Right lobe of liver (tissue), 6 donors: ENCODE measurements at places on chromosomes 5 and 9. TPM values are rescaled to one million over a fixed set of nuclear protein-coding genes. Genes with fewer than 3 reads are reported as not detected.

NTNG2 gene
- 1.6 TPM for total RNA-seq

DNA sequence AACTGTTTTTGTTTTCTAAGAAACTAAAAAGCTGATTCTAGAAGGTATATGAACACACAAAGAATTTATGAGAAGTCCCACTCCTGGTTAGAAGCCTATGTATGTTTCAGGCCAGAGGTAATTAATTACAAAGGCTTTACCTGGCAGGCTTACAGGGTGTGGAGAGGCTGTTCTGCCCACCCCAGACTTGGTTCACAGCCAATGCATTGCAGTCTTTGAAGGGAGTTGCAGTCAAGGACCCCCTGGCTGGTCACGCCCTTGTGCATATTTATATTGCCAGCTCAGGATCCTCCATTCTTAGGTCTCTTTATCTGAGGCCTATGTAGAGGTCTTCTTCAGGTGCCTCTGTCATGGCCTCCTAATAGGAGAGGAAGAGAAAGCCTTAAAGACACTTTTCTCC is 13.6 kb upstream of the PRSS3 start:
- H3K4me3 ChIP-seq = no peak overlapping the region
- no peak for DNase-seq
- H3K27me3 ChIP-seq = no peaks in the 10 kb centered on the region
- no peak overlapping the region for H3K27ac ChIP-seq
- no peaks in the 10 kb centered on the region for H3K36me3 ChIP-seq
- H3K4me1 ChIP-seq = no peaks in the 10 kb centered on the region

DNA sequence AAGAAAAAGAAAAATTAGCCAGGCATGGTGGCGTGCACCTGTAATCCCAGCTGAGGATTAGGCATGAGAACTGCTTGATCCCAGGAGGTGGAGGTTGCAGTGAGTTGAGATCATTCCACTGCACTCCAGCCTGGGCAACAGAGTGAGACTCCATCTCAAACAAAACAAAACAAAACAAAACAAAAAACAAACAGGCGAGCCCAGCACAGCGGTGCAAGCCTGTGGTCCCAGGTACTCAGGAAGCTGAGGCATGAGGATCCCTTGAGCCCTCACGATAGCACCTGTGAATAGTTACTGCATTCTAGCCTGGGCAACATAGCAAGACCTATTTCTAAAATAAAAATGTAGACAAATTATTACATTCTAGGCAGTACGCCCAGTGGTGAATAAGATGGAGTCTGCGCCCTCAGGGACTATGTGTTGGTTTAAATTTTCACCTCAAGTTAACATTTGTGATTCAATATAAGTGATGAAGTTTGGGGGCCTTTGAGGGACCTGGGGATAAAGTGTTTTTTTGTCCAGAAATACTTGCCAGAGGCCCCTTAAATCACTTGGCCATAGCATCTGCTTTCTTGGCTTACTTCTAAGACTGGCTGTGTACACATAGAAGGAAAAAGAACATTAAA is 3.4 kb upstream of the GAPVD1 start:
- H3K4me1 ChIP-seq = no peaks in the 10 kb centered on the region
- peak; percentile 11 for DNase-seq
- no peak overlapping the region for H3K27ac ChIP-seq
- no peaks in the 10 kb centered on the region for H3K36me3 ChIP-seq

DNA sequence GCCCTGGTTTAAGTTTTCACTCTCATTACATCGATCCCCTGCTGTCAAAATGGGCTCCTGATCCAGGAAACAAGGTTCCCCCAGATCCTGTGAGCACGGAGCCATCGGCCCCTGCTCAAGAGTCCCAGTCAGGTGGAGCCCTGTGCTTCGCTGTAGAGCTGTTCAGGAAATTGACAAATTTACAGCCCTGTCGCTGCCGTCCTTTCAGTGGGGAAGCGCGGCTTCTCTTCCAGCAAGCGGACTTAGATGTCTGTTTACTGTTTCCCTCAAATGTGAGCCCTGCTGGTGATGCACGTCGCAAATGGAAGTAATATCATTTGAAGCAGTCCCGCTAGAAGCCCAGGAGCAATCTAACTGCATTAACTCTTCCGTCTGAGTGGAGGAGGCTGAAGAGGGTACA is 760.9 kb upstream of the WWC1 start:
- no peaks in the 10 kb centered on the region for H3K4me1 ChIP-seq
- H3K27me3 ChIP-seq = no peaks in the 10 kb centered on the region
- DNase-seq = no peak
- H3K4me3 ChIP-seq = no peak overlapping the region

DNA sequence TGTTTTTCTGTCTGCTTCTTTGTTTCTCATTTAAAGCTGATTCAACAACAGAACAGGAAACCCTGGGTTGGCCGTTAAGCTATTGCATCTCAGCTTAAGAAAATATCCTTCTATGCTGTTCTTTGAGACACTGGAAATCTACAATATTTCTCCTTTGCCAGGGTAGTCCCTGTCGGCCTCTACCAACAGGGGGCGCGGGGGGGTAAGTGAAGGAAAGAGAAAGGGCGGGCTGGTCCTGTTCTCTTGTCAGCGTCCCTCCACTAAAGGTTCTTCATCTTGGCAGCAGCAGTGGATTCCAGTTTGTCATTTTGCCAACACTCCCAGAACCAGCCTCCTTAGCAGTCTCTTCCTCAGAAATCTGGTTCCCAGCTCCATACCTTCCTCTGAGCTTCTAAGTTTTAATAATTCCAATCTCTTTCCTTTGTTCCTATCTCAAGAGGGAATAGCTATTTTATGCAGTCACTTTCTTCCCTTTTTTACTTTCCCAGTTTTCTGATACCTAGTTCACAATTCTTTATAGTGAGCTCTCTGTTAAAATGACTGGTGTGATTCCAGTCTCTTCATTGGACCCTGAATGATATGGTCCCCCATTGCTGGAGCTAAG is 222.3 kb downstream of the GLIS3 start:
- H3K4me3 ChIP-seq = no peak overlapping the region
- H3K36me3 ChIP-seq = no peaks in the 10 kb centered on the region
- DNase-seq = peak; percentile 72
- H3K4me1 ChIP-seq = no peaks in the 10 kb centered on the region
- H3K27me3 ChIP-seq = no peaks in the 10 kb centered on the region

DNA sequence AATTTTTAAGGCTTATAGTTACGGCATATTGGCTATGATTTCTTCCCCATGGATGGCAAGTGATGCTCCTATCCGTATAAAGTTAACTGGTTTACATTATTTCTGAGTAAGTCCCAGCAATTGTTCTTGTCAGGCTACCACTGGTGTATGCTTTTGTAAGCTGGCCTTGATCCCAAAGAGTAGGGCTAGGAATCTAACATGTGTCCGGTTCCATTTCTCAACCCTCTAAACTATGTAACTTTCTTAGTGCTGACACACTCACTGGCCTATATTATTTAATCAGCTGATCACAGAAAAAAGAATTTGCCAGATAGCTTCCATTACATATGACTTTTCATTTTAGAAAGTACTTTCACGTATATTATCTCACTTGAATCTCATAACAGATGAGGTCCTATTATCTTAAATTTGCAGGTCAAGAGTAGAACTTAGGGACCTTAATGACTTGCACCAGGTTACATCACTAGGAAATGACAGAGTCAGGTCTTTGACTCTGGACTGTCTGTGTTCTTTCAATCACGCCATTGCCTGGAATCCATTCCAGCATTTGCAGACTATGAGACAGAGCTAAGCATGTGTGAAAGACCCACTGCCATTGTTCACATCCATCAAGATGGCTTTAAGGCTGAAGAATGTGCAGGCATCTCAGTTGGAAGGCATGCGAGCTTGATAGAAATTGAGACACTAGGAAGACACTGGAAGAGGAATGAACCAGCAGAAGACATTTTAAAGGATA is 362.9 kb downstream of the ARRDC3 start:
- H3K27me3 ChIP-seq = no peaks in the 10 kb centered on the region
- no peaks in the 10 kb centered on the region for H3K4me1 ChIP-seq
- H3K4me3 ChIP-seq = no peak overlapping the region

DNA sequence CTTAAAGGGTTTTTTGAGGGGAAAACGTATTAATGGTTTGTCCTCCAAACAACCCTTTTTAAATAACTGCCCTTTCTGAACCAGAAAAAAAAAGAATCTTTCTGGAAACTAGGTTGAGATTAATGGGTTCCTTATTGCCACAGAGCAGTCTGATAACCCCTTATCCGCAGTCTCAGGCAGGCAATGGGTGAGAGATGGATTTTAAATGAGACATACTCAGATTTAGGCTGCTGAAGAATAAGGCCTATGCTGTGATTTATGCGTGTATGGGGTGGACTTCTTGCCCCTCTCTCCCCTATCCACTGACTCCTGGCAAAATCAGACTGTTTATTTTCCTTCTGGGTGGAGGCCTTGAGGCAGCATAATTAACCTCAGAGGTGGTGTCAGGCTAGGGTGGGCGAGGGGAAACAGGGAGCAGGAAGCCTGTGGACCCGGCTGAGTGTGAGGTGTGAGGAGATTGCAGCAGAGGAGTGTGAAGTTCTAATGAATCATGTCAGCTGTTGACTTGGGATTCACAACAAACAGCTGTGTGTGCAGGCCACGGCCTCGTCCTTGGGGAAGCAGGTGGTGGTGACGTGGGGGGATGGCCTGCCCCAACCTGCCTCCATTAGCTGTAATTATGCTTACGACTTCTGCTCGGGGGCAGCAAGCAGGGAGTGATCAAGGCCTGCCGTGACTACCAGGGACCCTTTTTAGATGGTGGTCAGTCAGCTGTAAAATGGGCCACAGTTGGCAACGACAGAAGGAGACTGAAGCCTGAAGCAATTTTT is 196.4 kb downstream of the SEMA6A start:
- H3K4me3 ChIP-seq = no peak overlapping the region
- no peak for DNase-seq
- no peaks in the 10 kb centered on the region for H3K36me3 ChIP-seq
- no peak overlapping the region for H3K27ac ChIP-seq
- no peaks in the 10 kb centered on the region for H3K27me3 ChIP-seq

MEF2C gene
- 6.4 TPM for total RNA-seq

- no peak for DNase-seq
- H3K27me3 ChIP-seq = no peaks in the 10 kb centered on the region
- no peaks in the 10 kb centered on the region for H3K4me1 ChIP-seq
- H3K4me3 ChIP-seq = no peak overlapping the region
Measured at GRCh38 chr5:180990882-180991242, 2.2 kb downstream of the BTNL3 start.

GRCh38 chr5:171162165-171162564 is 146.9 kb upstream of the TLX3 start:
- H3K4me3 ChIP-seq = no peak overlapping the region

ADAMTS16 gene
- not detected for total RNA-seq

IL7R gene
- 1.2 TPM for total RNA-seq

DNA sequence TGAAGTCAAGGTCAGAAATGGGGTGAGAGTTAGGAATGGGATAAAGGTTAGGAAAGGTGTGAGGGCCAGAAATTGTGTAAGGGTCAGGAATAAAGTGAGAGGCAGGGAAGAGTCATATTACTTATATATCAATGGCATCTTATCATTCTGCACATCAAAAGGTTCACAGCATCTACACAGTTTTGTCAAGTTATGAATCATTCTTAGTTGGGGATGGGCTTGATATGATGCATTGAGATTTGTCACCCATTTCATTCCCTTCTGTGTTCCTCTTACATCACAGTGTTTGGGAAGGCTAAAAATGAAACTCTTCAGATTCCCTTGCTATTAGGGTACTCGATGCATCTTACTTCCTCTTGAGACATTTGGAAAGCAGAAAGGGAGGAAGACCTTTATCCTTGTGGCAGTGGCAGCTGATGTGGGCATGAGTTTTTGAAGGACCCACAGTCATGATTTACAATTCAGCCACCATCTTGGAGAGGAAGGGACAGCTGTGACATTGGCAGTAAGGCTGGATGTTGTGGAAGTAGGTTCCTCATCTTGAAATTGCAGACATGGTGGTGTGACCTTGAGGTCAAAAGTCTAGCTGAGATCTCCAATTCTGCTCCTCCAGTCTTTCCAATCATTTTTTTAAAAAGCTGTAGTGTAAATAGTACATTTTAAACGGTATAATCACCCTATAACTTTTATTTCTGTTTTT is 24.2 kb upstream of the NPR3 start:
- DNase-seq = no peak
- no peak overlapping the region for H3K4me3 ChIP-seq
- no peaks in the 10 kb centered on the region for H3K27me3 ChIP-seq
- peak overlapping the region; percentile 21 for H3K27ac ChIP-seq
- no peaks in the 10 kb centered on the region for H3K36me3 ChIP-seq
- no peaks in the 10 kb centered on the region for H3K4me1 ChIP-seq

GRCh38 chr9:115167175-115167574 is 49.2 kb upstream of the TNC start:
- H3K27ac ChIP-seq = no peak overlapping the region
- H3K27me3 ChIP-seq = no peaks in the 10 kb centered on the region
- H3K36me3 ChIP-seq = no peaks in the 10 kb centered on the region
- no peak for DNase-seq
- H3K4me3 ChIP-seq = no peak overlapping the region
- H3K4me1 ChIP-seq = no peaks in the 10 kb centered on the region

CCIN gene
- total RNA-seq = not detected

GRCh38 chr5:41213340-41213739 is at the start of gene C6:
C6 (minus strand) TSS chr5:41213532; CDS start chr5:41203230, 10,302 bp downstream.
- DNase-seq = no peak
- H3K4me3 ChIP-seq = peak within 1 kb of the TSS; percentile 62
- peaks cover 9% of the 10 kb centered on the region for H3K4me1 ChIP-seq

DNA sequence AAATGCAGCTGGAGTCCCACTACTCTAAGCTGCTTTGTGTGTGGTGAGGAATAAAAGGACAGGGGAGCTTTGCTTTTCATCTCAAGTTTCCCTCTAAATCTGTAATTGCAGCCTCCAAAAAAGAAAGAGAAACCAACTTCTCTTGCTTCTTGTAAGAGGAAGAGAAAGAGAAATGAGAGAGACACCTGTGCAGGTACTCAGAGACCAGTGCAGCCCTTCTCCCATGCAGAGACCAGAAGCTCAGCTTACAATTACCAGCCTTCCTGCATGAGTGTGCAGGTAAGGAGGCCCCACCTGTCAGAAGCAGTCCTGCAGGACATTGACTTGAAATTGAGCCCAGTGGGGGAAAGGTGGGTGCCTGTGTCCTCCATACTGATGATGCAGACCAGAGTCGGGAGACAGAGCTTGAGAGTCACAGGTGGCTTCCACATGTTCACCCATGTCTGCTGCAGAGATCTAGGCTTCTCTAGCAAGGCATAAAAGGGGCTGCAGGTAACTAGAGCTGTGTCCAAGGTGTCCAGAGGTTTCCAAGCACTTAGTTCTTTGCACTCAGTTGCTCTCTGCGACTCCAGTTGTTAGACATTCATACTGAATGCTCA is 15.3 kb upstream of the MED10 start:
- H3K27me3 ChIP-seq = no peaks in the 10 kb centered on the region
- H3K4me3 ChIP-seq = no peak overlapping the region
- DNase-seq = no peak
- no peaks in the 10 kb centered on the region for H3K4me1 ChIP-seq

- no peak for DNase-seq
- no peaks in the 10 kb centered on the region for H3K36me3 ChIP-seq
- no peak overlapping the region for H3K4me3 ChIP-seq
- no peaks in the 10 kb centered on the region for H3K4me1 ChIP-seq
- no peak overlapping the region for H3K27ac ChIP-seq
Measured at GRCh38 chr5:106085136-106085535, 1585.6 kb downstream of the EFNA5 start.

SLIT3 gene
- 0.53 TPM for total RNA-seq

GRCh38 chr9:75131700-75132099 is 43.4 kb downstream of the OSTF1 start:
- no peak overlapping the region for H3K27ac ChIP-seq
- H3K4me1 ChIP-seq = no peaks in the 10 kb centered on the region
- DNase-seq = no peak
- no peak overlapping the region for H3K4me3 ChIP-seq
